ENCODE measurements at places on chromosomes 3 and 15. TPM values are rescaled to one million over a fixed set of nuclear protein-coding genes. Genes with fewer than 3 reads are reported as not detected.

The CFAP91 gene
- total RNA-seq: 0.24 TPM

The GOLGA8H gene
- 2.4 TPM for total RNA-seq

The ST8SIA2 gene
- total RNA-seq: 0.48 TPM

The WNT5A gene
- total RNA-seq: 0.59 TPM

The ANKRD63 gene
- 0.40 TPM for total RNA-seq

The TNFAIP8L3 gene
- 36.0 TPM for total RNA-seq

The SH3GL3 gene
- total RNA-seq: 0.25 TPM

The NPAP1 gene
- not detected for total RNA-seq

The CLRN1 gene
- total RNA-seq: not detected

Measured in A549 treated with AZD2906 at 1 μM for 4 hours (cell line).